ENCODE measurements at places on chromosomes 5 and 9.

DNA sequence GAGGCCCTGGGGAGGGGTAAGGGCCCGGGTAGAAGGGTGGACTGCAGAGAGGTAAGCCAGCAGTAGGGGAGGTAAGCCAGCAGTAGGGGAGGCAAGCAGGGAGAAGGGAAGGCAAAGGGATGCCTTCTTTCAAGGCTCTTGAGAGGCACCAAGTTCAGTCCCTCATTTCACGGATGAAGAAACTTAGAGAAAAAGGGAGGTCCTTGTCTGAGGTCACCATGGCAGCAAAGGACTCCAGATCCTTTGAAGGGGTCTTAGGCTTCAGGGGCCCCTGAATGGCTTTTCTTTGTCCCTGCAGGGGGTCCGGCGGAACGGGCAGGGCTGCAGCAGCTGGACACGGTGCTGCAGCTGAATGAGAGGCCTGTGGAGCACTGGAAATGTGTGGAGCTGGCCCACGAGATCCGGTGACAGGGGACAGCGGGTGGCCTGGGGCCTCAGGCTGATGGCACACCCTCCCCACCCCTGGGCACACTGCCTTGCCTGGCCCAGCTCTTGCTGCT is 42.6 kb downstream of the RGS3 start:
- DNase-seq = no peak

- no peak for DNase-seq
Observed at GRCh38 chr5:13580058-13580457, 364.4 kb downstream of the DNAH5 start.

- DNase-seq = no peak
Observed at GRCh38 chr5:137446615-137447014, 52.5 kb downstream of the SPOCK1 start.

- no peak for DNase-seq
Observed at GRCh38 chr9:120905315-120906164, 21.1 kb downstream of the TRAF1 start.

DNA sequence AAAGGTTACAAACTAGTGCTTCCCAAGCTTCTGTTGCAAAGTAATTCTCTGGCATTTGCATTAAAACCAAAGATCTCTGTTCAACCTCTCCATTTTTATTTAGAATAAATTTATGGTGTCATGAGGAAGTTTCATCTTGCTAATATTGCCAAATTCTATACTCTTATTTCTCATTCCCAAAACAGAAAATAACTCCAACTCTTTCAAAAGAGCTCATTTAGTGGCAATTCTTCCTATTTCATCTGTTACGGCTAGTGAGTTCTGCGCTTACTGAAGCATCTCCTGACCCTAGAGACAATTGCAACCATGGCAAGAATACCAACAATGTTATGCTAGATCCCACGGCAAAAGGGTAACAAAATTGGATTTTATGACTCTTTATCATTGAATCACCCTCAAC is 97.0 kb downstream of the HINT1 start:
- no peak for DNase-seq

GRCh38 chr5:159779481-159779880 is 136.8 kb upstream of the ADRA1B start:
- no peak for DNase-seq

- no peak for DNase-seq
Observed at GRCh38 chr5:113984928-113985327, 376.9 kb upstream of the KCNN2 start.

- DNase-seq = no peak
Observed at GRCh38 chr5:103262422-103262871, 3.9 kb downstream of the MACIR start.

GRCh38 chr9:4228606-4229005 is 71.3 kb downstream of the GLIS3 start:
- no peak for DNase-seq

GRCh38 chr5:368183-369084 is 46.9 kb downstream of the AHRR start:
- DNase-seq = no peak

GRCh38 chr9:132973713-132974112 is 4.8 kb upstream of the GFI1B start:
- DNase-seq = no peak

- DNase-seq = no peak
Observed at GRCh38 chr5:160905285-160905684, 53.3 kb upstream of the ATP10B start.

- no peak for DNase-seq
Observed at GRCh38 chr9:120412425-120412951, 167.5 kb downstream of the CDK5RAP2 start.

GRCh38 chr9:134724912-134725604 is 83.5 kb downstream of the COL5A1 start:
- DNase-seq = no peak

DNA sequence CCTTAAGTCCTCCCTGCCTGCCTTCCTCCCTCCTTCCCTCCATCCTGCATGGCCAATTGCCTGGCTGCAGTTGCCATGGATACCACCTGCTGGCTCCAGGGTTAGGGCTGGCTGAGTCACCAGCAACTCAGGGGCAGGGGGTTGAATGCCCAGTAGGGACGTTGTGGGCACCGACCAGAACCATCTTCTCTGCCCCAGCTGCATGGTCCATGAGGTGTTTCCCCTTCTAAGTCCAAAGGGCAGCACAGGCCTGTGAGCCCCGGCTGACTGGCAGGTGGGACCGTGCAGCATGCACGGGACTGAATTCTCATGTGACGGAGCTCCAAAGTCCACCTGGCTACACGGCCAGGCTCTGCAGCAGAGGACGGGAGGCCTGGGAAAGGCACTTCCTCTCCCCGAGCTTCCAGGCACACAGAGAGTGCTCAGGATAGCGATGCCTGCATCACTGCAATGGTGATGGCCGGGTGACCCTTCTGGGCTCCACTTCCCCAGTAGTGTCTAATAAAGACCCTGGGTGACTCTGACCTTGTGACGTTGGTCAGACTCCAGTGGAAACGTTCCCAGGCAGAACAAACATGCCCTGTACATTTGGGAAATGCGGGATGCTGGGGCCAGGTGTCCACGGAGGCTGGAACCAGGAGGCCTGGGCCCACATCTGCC is 5.7 kb downstream of the ASS1 start:
- DNase-seq = no peak

DNA sequence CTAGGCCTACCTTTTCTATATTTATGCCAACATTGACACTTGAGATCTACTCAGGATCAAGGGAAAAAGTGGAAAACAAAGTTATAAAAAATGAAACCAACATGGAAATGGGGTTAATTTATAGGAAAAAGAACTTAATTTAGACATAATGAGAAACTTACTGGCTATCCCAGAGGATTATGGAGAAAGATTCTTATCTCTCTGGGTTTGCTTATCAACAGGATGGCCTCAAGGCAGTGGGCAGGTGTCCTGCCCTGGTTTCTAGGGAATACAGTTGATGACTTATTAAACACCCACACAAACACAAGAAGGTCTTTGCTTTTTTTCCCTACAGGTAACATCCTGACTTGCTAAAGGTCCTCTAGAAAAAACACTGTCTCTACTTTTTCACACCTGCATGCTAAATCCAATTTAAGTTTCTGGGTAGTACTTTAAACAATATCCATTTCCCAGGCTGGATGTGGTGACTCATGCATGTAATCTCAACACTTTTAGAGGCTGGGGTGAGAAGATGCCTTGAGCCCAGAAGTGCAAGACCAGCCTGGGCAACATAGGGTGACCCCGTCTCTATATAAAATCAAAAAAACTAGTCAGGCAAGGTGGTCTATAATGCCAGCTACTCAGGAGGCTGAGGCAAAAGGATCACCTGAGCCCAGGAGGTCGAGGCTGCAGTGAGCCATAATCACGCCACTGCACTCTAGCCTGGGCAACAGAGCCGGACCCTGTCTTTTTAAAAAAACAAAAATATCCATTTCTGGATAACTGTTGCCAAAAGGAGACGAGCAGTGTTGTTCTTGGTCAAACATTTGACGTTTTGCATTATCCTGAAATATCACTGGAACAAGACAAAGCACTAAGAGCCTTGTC is 6.6 kb upstream of the ZNF608 start:
- DNase-seq = no peak

DNA sequence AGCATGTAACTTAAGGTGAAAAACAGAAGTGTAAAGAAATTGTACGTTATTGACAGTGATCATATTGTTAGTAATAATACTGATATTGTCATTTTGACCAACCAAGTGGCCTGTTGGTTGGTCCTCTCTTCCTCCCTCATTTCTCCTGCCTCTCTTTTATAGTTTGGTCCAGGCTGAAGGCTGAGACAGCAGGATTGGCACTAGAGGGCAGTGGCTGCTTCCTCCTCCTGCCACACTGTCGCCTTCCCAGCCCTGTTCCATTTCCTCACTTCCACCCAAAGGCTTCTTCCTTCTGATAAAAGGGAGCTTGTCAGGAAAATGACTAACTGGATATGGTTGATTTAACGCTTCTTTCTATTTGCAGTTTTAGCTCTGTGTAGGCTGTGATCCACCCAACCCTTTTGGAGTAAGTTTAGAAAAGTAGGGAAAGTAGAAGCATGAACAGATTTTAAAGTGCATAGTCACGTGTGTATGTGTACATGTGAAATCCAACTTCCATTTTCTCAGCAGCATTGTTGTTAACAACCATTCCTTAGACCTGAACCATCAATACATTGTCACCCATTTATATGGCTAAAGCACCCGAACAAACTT is 35.6 kb downstream of the PTCD2 start:
- no peak for DNase-seq

DNA sequence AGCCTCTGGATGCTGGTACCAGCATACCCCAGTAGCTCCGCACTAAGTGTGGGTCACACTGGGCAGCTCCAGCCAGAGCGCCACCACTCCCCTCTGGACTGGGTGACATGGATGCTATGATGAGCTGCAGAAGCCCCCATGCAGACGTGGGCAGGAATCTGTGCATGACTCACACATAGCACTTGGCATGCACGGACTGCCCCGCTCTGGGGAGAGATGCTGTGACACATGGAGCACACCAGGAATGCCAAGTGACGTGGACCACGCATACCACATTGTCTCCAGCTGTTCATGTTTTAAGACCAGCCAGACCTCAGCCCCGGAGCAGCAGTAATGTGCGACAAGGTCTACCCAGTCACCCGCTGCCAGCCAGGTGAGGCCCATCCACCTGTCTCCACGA is 64.1 kb downstream of the SEMA4D start:
- DNase-seq = no peak

DNA sequence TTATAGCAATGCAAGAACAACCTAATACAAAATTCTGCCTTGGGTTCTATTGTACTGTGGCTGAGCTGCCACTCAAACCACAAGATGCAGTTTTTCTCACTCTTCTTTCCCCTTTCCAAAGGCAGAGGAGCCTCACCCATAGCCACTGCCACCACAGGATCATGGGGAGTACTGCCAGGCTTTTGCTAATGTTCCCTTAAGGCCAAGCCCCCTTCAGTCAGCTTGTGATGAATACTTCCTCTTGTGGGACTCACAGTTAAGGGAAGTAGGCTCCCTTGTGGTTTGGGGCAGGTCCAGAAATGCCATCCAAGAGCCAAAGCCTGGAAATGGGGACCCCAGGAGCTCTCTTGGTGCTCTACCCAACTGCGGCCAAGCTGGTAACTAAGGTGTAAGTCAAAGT is 258.7 kb downstream of the SPATA31D1 start:
- DNase-seq = no peak

GRCh38 chr9:127407492-127407843 is 10.5 kb downstream of the SLC2A8 start:
- DNase-seq = no peak

GRCh38 chr9:8723195-8723594 is 923.6 kb upstream of the DMAC1 start:
- DNase-seq = no peak

GRCh38 chr5:132800545-132800944 is 12.6 kb upstream of the SOWAHA start:
- DNase-seq = no peak

DNA sequence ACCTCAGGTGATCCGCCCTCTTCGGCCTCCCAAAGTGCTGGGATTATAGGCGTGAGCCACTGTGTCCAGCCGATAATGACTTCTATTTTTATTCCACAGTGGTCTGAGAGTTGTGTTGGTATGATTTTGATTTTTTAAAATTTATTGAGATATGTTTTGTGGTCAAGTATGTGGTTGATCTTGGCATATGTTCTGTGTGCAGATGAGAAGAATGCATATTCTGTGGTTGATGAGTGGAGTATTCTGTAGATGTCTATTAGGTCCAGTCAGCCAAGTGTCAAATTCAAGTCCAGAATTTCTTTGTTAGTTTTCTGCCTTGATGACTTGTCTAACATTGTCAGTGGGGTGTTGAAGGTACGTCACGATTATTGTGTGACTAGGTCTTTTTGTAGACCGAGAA is 338.2 kb upstream of the TARS1 start:
- no peak for DNase-seq

GRCh38 chr5:158502686-158503085 is 597.0 kb downstream of the EBF1 start:
- no peak for DNase-seq

- no peak for DNase-seq
Observed at GRCh38 chr9:94700445-94700844, 26.1 kb upstream of the AOPEP start.

DNA sequence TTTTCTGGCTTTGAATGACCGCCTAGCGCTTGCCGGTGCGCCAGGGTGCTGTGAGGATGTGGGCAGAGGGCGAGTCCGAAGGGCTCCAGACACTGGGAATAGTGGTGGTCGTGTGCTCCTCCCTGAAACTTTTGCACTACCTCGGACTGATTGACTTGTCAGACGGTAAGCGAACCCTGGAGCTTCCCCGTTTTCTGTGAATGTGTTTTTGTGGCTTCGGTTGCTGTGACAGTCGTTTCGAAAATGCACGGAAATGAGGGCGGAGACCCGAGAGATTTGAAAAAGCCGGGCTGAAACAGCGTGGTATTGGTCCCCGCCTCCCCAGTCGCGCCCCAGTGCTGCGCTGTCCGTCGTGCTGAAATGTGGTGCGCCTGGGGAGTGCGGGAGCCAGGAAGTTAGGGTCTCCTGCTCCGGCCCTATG is 102.5 kb upstream of the GABRP start:
- DNase-seq = no peak

DNA sequence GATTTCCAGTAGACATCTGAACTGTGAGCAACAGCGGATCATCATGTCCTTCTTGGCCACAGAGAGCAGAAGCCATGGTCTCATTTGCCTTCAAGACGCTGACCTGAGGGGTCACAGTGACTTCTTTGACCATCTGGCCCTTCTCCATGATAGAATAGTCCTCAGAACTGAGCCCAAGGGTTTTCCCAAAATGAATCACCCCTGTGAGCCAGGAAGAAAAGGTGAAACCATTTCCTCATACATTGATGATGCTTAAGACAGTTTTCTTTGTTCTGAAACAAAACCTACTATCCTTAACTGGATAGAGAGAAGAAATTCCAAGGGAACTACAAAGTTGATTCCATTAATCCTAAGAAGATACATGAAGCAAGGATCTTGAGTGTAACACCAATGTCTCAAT is 503.9 kb downstream of the CTNND2 start:
- no peak for DNase-seq

DNA sequence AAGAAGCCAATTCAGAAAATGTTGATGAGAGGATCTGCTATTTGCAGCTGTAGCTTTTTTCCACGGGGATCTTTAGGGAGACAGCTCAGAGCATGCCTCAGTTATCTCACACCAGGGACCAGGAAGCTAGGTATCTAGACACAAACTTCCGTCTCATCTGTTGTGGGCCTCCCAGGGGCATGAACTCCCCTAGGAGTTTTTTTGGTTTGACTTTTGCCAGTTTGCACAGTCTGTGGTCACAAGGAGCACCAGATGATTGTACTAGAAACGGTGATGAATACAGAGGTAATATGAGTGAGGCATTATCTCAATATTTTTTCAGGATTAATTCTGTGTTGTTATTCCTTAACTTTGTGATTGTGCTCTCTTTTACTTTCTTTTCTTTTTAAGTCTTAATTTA is 533.2 kb upstream of the SEMA6A start:
- no peak for DNase-seq

All from activated naive CD4-positive, alpha-beta T cell (primary cell).